HFFc6 (cell line): ENCODE measurements at places on chromosomes 13 and 19. TPM values are rescaled to one million over a fixed set of nuclear protein-coding genes. Genes with fewer than 3 reads are reported as not detected.

Gene ACP5
- total RNA-seq = 1.2 to 2.6 TPM (median 2.4 TPM) in 3 replicates

Gene CYP2A6
- not detected in 3 replicates for total RNA-seq

Gene PTGIR
- total RNA-seq = 16.0 to 24.7 TPM (median 23.9 TPM) in 3 replicates

Gene TIMM13
- 106 to 118 TPM (median 111 TPM) in 3 replicates for total RNA-seq

Gene NCR1
- total RNA-seq = not detected in 3 replicates

Gene IGFLR1
- 1.4 to 2.2 TPM (median 1.6 TPM) in 3 replicates for total RNA-seq

Gene CEACAM20
- total RNA-seq = not detected in 2 replicates

Gene KASH5
- not detected in 3 replicates for total RNA-seq

Gene ELSPBP1
- total RNA-seq = not detected in 3 replicates

Gene ZNF823
- 3.7 and 4.7 TPM in 2 replicates for total RNA-seq

Gene OVOL3
- not detected in 3 replicates for total RNA-seq

Gene RFC3
- 8.6 to 16.2 TPM (median 13.6 TPM) in 3 replicates for total RNA-seq

Gene SNAPC2
- 23.4 to 25.8 TPM (median 25.1 TPM) in 3 replicates for total RNA-seq

Gene IL11
- 28.0 to 43.4 TPM (median 40.4 TPM) in 3 replicates for total RNA-seq

Gene UBAC2
- 40.3 to 53.5 TPM (median 49.5 TPM) in 3 replicates for total RNA-seq

Gene FUT6
- not detected in 3 replicates for total RNA-seq

Gene RAB20
- total RNA-seq = 0.40 and 0.55 TPM in 2 replicates

DNA sequence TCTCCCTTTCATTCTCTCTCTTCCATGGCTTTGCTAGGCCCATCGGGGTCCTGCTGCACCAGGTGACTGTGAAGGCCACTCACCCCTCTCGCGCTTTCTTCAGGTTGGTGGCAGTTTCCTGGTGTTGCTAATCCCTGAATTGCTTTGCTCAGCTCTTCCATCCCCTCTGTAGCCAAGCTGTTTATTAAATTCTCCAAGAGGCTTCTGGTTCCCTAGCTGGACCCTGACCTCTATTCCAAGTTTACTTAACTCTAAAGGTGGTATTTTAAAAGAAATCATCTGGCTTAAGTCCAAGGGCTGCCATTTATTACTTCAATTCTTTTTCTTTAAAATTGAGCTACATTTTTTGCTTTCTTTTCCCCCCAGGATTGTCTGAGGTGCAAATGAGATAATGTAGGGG is 32.7 kb upstream of the MICU2 start:
- no peak for DNase-seq

GRCh38 chr13:49410477-49410876 is 33.4 kb downstream of the CAB39L start:
- no peak for DNase-seq

GRCh38 chr19:48629599-48630295 is 7.4 kb downstream of the DBP start:
- DNase-seq = no peak

- no peak for DNase-seq
These were observed 166.1 kb downstream of the ITGBL1 start for GRCh38 chr13:101618440-101619187.

- no peak for DNase-seq
These were observed 17.1 kb downstream of the LSM14A start for GRCh38 chr19:34189199-34189916.

DNA sequence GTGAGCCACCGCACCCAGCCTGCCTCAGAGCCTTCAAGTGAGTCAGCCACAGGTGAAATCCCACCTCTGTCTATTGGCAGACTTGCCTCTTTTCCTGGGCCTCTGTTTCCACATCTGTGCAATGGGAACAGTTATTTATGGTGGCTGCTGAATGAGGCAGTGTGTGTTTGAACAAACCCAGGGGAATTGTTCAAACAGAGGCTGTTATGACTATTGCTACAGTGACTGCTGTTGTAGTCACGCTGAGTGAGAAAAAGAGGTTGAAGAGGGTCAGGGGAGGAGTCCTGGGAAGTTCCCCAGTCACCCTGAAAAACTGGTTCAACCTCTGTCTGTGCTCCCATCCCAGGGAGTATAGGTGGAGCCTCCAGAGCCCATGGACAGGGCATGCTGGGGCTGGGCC is at the start of gene CEACAM19:
TSS of gene CEACAM19 (plus strand) at position 83 of the 400 bp plus-strand sequence. CDS start 450 bp downstream, outside the sequence.
- no peak for DNase-seq

GRCh38 chr13:112509190-112509589 is 78.8 kb downstream of the TUBGCP3 start:
- no peak for DNase-seq

DNA sequence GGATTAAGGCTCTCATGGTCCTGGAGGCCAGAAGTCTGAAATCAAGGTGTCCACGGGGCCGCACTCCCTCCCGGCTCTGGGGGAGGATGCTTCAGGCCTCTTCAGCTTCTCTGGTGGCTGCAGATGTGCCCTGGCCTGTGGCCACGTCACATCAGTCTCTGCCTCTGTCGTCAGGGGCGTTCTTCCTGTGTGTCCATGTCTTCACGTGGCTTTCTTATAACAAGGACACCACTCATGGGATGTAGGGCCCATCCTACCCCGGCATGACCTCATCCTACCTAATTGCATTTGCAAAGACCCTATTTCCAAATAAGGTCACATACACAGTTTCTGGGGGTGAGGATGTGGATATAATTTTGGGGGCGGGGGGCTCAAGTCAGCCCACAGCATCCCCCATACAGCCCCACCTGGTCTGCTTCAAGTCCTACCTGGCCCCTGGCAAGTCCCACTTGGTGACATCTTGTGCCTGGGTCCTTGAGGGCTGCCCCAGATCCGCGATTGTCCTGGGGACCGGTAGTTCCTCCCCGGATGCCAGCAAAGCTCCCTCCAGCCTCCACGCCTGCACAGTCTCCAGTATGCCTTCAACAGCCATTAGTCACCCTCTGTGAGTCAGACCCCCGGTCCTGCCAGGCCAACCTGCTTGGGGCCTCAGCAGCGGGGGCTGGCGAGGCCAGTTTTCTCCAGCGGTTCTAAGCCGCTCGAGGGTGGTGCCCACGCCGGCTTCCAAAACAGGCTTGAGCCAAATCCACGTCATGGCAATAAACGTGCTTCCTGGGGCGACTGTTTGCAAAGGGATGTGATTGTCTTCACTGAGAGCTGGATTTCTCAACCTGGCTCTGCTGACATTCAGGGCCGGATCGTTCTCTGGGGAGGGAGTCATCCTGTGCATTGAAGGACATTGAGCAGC is 32.2 kb downstream of the MYO9B start:
- peak; percentile 97 for DNase-seq

DNA sequence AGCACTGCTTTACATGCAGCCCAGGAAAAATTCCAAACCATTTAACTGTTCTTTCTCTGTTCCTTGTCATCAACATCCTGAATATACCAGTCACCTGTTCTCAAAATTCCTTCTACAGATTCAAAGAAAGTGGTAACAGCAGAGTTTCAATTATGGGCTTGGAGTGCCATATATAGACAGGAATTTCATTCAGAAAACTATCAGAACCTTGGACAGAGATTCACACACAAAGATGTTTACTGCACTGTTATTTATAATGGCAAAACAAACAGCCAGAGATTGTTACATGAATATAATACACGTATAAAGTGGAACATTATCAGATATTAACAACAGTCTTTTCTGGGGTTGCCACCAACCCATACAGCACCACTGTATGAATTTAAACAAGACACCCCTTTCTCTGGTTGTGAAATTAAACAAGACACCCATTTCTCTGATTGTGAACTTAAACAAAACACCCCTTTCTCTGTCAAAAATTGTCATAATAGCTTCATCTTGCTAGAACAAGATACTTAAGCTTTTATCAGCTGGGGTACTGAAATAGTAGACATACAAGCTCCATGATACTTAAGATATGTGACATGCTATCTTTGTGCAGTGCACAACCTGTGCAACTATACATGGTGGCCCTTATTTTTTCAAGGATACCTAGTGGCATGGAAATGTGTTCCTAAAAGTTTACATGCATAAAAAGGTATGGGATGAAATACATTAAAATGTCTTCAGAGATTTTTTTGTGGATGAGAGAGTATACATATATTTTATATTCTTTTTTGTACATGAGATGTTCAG is 12.6 kb downstream of the CACNA1A start:
- peak; percentile 22 for DNase-seq

GRCh38 chr13:106348075-106348840 is 187.2 kb downstream of the EFNB2 start:
- no peak for DNase-seq

DNA sequence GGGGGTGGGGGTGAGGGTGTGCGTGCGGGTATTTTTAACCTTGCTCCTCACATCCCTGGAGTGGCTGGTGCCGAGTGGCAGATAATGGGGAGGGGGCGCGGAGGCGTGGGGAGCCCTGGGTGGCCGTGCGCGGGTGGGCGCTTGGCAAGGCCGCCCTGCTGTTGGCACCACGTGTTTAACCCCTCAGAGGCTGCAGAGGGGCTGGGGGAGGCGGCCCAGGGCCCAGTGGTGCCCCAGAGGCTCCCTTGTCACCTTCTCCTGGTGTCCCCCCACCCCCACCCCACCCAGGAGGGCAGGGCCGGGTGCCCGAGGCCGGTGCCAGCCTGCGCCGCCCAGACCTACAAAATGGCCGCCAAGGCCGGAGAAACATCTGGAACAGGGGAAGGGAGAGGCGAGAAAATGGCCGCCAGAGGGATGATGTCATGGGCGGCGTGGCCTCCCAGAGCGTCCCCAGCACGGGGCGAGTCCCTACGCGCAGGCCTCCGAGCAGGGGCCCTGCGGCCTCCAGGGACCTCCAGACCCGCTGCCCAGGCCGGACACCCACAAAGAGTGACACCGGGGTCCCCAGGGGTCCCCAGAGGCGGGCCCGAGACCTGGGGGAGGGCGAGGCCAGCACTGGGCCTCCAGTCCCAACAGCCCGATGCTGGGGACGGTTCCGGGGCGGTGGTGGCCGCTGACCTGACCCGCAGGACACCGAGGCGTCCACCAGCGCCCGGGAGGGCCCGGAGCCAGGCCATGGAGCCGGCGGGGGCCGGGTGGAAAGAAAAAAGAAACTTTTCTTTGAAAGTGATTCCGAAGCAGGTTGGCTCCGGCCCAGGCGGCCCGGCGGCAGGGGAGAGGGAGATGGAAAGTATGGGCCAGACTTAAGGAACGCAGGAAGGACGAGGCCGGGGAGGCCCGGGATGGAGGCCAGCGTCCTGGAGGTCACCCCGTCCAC is 38.2 kb downstream of the NFIC start:
- peak; percentile 88 for DNase-seq

DNA sequence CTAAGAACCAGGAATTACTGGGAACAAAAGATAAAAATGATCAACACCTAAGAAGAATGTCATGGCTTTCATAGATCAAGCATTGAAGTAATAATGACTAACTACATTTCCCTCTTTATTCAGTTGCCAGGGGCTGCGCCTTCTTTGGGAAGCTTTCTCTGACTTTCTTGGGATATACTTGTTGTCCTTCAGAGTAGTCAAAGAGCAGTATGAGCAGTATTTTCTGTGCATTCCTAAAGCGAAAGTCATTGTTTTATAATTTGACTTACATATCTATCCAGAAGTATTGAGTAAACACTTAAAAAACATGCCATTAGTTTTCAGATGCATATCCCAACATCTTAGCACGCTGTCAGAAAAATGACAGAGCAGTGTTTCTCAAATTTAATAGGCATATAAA is 2412.4 kb downstream of the PCDH9 start:
- DNase-seq = peak; percentile 31

DNA sequence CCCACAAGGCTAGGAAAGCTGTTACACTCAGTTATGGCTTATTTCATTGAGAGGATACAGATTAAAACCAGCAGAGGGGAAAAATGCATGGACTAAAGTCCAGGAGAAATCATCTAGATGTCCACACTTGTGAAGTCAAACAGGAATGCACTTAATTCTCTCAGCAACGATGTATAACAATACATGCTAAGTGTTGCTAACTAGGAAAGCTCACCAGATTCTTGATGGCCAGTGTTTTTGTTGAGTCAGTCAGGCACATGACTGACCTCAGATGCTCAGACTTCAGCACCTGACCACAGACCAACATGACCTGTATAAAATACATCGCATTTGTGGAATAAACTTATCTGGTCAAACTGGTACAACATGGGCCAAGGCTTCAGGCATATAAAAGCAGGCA is 470.2 kb upstream of the PRR20A start:
- no peak for DNase-seq

DNA sequence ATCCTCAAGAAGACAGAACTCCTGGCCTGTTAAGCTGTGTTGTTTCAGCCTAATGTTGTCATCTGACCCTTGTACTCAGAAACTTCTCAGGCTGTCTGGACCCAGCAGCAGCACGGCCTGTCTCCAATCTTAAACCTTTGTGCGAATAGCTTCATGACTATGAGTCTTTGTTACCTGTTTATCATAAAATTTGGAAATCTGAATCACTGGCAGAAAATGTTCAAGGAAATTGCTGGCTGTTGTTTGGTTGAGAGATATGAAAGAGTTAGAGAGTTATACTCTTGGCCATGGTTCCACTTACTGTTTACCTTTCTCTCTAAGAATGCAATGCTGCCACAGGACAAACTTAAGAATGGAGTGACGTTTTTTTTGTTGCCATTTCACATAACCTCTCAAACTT is 59.6 kb downstream of the EFNB2 start:
- no peak for DNase-seq

GRCh38 chr19:18436671-18437490 is 1.1 kb downstream of the ISYNA1 start:
- peak; percentile 49 for DNase-seq

DNA sequence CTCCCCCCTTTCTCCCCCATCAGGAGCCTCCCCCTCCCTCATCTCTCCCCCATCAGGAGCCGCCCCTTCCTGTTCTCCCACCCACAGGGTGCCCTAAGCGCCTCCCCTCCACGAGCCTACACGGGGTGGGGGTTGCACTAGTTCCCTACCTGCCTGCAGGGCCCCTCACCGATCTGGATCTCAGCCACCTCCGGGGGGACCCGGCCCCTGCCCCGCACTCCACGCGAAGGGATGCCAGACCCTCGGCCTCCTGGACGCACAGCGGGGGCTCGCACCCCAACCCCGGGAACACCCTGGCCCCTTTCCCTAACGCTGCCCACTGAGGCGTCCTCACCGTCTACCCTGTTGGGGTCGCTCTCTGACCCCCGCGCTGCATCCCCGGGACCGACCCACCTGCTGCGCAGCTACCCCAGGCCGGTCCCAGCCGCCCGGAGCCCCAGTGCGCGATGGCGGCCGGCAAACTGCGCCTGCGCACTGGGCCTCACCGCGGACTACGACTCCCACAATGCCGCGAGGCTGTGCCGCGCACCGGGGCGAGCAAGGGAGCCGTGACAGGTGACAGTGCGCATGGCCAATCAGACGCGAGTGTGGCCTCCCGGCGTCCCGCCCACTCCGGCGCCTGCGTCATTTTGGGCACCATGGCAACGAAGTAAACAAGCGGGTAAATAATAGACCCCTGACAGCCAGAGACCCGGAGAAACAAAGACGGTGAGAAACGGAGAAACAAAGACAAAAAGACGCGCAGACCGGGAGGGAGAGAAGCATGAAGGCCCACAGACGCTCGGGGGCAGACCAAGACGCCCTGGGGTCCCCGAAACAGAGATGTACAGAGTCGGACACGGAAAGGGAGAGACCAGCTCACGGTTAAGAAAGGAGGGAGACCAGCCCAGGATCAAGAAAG is at the start of gene ZSCAN18:
TSS of gene ZSCAN18 (minus strand) at position 451 of the 901 bp plus-strand sequence. CDS start 7,964 bp downstream, outside the sequence.
- peak; percentile 5 for DNase-seq

- DNase-seq = no peak
These were observed at the start of gene ELAVL3 for GRCh38 chr19:11480715-11481533. Gene ELAVL3, minus strand, starts transcription at chr19:11481046. Its CDS starts 438 bp downstream, at chr19:11480608.

GRCh38 chr13:30115257-30115600 is 192.1 kb downstream of the KATNAL1 start:
- DNase-seq = no peak

- DNase-seq = no peak
These were observed 86.7 kb downstream of the DNAJC3 start for GRCh38 chr13:95763601-95764000.

GRCh38 chr19:48961051-48961649 is 4.0 kb upstream of the FTL start:
- no peak for DNase-seq
